ENCODE measurements at places on chromosomes 3 and 15.

DNA sequence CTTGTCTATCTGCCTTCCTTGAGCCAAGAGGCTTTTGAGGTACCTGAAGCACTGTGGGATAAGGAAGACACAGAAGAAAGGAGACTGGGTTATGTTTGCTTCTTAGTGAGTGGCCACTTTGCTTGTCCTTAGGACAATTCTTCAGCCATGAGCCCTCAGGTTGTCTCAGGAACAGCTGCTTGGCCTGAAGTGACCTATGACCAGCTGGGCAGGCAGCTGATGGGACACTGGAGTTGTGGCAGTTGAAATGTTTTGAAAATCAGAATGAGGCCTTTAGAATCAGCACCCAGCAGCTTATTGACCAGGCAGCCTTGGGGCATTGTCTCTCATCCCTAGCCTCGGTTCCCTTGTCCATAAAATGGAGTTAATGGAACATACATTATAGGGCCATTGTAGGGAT, 37.0 kb downstream of the RBP2 start:
- no peak for DNase-seq

DNA sequence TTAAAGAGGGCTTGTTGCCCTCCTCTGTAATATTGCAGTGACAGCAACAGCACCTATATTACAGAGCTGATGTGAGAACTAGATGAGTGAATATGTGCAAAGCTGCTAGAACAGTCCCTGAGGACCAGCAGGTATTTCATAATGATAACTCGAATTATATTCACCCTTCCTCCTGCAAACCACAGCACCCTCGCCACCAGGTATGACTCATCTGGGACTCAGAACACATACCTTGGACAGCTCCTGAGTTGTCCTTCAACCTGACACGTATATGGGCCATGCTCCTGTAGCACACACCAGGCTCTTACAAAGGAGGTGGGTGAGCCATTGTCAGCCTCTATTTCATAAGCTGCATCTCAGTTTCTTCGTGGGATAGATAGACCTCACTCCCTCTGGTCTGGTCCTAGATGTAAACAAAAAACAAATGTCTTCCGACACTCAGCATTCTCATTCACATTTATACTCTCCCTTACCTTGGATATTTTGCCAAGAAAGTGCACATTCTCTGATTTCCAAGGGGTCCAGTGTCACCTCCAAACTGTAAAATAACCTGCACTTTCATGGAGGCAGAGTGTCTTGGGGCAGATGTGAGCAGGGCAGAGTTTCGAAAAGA, 124.5 kb downstream of the TLE3 start:
- DNase-seq: peak; percentile 19

DNA sequence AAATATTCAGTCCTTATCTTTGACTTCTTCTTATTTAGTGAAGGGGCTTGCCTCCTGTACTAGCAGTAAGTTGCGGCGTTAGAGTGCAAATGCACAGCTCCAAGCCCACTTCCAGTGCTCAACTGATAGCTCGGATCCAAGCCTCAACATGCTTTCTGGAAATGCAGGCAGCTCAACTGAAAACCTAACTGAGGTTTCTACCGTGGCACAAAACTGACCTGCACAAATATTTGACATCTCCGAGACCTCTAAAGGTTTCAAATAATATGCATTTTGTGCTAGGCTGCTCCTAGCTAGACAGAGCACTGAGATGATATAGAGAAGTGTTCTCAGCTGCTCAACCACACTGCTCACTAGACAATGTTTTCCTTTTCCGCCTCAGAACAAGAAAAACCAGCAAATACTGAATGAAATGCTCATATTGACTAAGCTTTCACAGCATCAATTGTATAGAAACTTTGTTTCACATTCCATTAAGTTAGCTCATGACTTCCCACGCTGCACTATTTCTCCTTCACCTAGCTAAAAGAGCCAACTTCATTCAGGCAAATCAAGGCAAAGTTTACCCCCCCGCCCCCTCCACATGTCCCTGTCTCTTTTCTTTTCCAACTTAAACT, 822 bp downstream of the ZNF385D start:
- DNase-seq: no peak

GRCh38 chr3:161322781-161323568, 48.3 kb downstream of the SPTSSB start:
- DNase-seq: no peak

DNA sequence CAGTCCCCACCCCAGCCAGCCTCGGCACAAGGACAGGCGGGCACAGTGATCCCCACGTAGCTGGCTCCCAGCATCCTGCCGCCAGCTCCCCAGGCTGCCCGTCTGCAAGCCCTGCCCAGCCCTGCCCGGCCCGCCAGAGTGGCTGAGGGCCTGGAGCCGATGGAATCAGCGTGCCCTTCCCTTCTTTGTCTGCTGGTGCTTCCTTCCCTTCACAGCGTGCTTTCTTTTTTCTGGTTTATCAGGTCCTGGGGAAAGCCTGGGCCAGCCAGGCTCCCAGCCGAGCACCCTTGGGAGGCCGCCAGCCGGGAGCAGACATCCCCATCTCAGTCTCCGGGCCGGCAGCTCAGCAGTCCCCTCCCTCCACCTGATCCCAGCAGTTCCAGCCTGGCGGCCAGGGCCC, 54.7 kb upstream of the SMAD6 start:
- no peak for DNase-seq

DNA sequence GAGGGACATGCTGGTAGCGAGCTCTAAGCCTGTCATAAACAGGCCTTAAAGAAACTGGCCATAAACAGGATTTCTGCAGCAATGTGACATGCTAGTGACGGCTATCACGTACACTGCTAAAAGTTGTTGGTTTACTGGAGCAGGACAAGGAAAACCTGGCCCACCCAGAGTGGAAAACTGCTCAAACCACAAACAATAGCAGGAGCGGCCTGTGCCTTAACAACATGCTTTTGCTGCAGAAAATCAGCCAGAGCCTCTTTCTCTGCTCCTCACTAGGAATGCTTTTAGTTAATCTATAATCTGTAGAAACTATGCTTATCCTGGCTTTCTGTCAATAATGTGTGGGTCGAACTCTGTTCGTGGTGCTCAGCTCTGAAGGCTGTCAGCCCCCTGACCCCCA, 202.9 kb upstream of the UBE3A start:
- no peak for DNase-seq

- DNase-seq: no peak
Measured at GRCh38 chr15:43887901-43888300, 61.1 kb downstream of the WDR76 start.

DNA sequence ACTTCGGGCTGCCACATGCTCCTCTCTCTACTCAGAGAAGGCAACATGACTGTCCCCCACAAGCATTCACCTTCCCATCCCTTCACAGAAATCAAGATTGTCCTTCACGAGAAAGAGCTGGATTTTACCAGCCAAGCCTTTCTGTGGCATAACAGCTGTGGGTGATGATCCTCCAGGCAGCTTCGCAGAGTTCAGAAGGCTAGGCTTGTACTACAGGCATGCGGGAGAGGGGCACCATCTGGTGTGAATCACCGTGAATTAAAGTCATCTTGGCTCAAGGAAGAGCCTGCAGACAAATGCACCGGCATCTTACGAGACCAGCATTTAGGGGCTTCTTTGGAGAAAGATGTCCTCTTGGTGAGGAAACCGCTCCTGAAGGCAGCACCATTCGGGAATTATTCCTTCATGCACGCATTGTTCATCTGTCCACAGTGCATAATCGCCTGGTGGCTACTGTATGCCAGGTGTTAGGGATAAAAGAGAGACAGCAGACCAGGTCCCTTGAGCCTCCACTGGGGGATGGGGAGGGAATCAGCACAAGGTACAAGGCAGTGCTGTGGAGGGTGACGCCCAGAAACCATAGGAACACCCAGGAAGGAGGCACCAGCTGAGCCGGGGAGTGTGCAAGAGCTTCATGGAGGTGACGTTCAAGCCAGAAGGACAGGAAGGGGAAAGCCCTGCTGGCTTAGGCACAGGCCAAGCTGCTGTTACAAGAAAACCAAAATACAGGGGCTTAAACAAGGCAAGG, 108.6 kb downstream of the TMEM266 start:
- no peak for DNase-seq

GRCh38 chr15:96107916-96108315, 222.6 kb upstream of the NR2F2 start:
- DNase-seq: no peak

- no peak for DNase-seq
Measured at GRCh38 chr15:77837649-77838025, 204.9 kb upstream of the LINGO1 start.

GRCh38 chr3:64224826-64225610, at the start of gene PRICKLE2:
Gene PRICKLE2, minus strand, starts transcription at chr3:64225466. Its CDS starts 26,539 bp downstream, at chr3:64198927.
- DNase-seq: no peak

DNA sequence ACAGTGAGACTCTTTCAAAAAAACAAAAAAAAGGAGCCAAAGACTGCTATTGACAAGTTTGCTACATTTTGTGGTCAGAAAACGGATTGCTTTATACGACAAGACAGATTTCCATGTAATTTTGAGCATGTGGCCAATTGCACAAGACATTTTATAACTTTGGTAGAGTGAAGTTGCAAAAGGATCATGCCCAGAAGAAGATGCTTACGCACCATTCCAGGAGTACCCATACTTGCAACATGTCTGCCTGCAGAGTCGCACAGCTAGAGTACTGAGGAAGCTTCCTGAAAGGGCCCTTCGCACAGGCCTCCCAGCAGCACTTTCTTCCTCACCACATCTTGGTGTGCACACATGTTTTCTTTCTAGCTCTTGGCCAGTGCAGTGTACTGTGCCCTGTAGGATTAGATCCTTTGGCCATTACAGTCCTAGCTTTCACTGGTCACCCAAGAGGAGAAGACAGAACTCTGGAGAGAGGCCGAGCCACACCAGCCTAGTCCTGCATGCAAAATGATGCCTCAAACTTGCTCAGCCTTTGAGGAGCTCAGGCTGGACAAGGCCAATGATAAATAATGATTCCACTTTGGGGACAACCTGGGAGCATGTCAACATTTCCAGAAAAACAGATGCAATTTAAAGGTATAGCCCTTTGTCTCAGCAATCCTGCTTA, 11.7 kb downstream of the CHDH start:
- DNase-seq: no peak

GRCh38 chr15:36601497-36601932, 22.1 kb downstream of the CDIN1 start:
- no peak for DNase-seq

- no peak for DNase-seq
Measured at GRCh38 chr3:55607844-55608243, 120.7 kb upstream of the WNT5A start.

GRCh38 chr3:87004883-87005282, 13.9 kb upstream of the VGLL3 start:
- DNase-seq: no peak

- no peak for DNase-seq
Measured at GRCh38 chr3:132180337-132180791, 136.8 kb upstream of the ACP3 start.

DNA sequence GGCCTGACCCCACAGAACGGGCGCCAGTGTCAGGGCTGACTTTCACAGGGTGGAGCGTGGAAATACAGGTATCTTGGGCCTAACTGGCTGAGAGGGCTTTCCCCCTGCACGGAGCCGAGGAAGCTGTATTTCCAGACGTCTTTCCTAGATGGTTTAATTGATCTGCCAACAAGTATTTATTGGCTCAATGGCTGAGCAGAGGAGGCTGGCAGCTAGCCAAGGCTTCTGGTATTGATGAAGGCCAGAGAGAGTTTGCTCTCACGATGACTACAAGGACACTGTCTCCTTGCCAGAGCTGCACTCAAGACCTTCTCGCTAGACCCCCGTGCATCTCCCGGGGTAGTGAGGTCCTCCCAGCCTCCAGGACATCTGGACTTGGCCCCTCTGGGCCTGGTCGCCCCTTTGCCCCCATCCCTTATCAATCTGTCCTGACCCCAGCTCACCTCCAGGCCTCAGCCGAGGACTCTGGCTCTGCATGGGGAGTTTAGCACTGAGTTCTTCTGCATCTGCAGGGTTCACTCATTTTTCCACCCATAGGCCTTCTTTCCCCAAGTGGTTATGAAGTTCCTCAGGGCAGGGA, 20.6 kb downstream of the SPSB4 start:
- DNase-seq: no peak

DNA sequence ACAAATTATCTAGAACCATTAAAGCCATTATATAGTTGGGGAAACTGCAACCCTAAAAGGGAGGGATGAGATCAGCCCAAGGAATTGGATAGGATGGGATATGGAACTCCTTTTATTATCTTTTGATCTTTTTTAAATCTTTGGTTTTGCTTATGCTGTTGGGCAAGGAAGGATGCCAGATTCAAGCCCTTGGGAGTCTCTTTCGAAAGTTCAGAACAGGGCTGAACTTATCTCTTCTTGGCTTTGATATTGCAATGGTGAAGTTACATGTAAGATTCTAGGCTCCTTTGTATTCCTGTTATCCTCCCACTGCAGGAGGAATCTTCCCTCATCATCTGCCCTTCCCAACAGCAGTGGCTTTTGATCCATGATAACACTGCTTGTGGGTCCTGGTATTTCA, 10.0 kb upstream of the SLC22A13 start:
- no peak for DNase-seq

GRCh38 chr3:109195815-109196214, 59.3 kb downstream of the C3orf85 start:
- no peak for DNase-seq

GRCh38 chr15:27045796-27046195, 74.8 kb downstream of the GABRG3 start:
- no peak for DNase-seq

- DNase-seq: peak; percentile 44
Measured at GRCh38 chr15:80060356-80061006, 1.0 kb downstream of the ZFAND6 start.

GRCh38 chr3:61979638-61980037, 393.7 kb downstream of the FEZF2 start:
- no peak for DNase-seq

DNA sequence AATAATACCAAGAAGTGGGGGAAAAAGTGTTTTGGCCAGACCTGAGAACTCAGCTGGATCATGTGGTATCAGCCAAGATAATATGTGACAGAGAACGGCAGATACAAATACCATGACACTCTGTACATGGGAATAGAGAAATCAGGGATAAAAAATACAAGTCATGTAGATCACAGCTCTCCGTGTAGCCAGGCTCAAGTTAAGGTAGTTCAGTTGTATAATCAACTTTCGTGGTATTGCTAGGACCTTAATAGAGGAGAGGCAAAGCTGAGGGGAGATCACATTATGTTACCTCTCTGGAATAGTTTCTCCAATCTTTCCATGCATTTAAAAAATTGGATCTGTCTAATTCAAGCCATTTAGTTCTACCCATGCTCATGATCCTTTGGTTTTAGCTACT, 179.8 kb downstream of the GHSR start:
- DNase-seq: no peak

- DNase-seq: peak; percentile 28
Measured at GRCh38 chr3:10848261-10848660, 32.2 kb downstream of the SLC6A11 start.

DNA sequence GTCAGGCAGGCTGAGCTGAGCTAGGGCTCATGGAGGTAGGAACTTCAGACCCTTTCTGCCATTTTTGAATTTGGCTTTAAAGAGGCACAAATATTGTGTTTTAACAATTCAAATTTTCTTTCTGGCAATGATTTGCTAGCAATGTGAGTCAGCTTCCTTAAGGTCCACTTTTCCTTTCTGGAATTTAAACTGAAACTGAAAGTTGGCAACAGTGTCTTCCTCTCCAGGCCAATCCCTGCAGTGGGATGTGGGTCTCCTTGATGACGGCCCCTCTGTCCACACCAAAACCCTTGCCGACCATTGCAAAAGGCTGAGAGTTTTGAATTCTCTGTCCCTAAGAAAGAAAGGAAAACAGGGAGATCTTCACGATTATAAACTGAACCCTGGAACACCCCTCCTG, 27.1 kb downstream of the RPSA start:
- DNase-seq: no peak

- DNase-seq: no peak
Measured at GRCh38 chr3:43854916-43855315, 164.2 kb downstream of the ABHD5 start.

GRCh38 chr15:76139368-76140073, 79.7 kb downstream of the TMEM266 start:
- DNase-seq: peak; percentile 86

GRCh38 chr3:11556851-11557644, 86.7 kb downstream of the VGLL4 start:
- DNase-seq: no peak
